ENCODE measurements at places on chromosomes 2 and 18. TPM values are rescaled to one million over a fixed set of nuclear protein-coding genes. Genes with fewer than 3 reads are reported as not detected.

- no peaks in the 10 kb centered on the region for H3K27me3 ChIP-seq
- DNase-seq: peak; percentile 88
- H3K36me3 ChIP-seq: no peaks in the 10 kb centered on the region
- peaks cover 14% of the 10 kb centered on the region for H3K4me1 ChIP-seq
- no peak overlapping the region for H3K27ac ChIP-seq
These were observed 352.0 kb downstream of the TNS1 start for GRCh38 chr2:217650716-217651360.

- no peaks in the 10 kb centered on the region for H3K4me1 ChIP-seq
- no peaks in the 10 kb centered on the region for H3K27me3 ChIP-seq
- H3K4me3 ChIP-seq: no peak overlapping the region
- H3K36me3 ChIP-seq: no peaks in the 10 kb centered on the region
These were observed 209.8 kb upstream of the GYPC start for GRCh38 chr2:126446106-126446695.

PROKR1 gene
- total RNA-seq: not detected

IL1F10 gene
- not detected for total RNA-seq

TEX44 gene
- not detected for total RNA-seq

- H3K27ac ChIP-seq: no peak overlapping the region
- peaks cover 3% of the 10 kb centered on the region for H3K4me1 ChIP-seq
- DNase-seq: no peak
- H3K27me3 ChIP-seq: no peaks in the 10 kb centered on the region
These were observed 23.9 kb upstream of the FRZB start for GRCh38 chr2:182890305-182890704.
